SW480 (cell line): ENCODE measurements at places on chromosomes 1 and 21.

DNA sequence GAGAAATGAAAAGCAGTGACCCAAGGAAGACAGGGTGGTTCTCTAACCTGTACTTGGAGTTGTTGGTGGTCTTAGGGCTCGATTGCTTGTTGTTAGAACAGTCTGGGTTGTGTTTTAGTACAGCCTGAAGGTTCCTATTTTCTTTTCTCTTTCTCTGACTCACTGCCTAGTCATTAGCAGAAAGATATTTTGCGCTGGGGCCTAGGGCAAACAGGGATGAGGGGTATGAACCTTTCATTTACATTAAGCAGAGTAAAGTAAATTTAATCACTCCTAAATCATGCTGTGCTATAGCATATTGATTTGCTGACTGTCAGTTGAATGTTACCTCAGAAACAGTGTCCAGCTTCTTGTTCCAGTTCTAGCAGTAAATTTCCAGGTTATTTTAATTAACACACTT, 197.2 kb downstream of the RWDD3 start:
- DNase-seq, result no peak

GRCh38 chr21:21631961-21632360, 633.8 kb downstream of the NCAM2 start:
- DNase-seq, result peak; percentile 5

DNA sequence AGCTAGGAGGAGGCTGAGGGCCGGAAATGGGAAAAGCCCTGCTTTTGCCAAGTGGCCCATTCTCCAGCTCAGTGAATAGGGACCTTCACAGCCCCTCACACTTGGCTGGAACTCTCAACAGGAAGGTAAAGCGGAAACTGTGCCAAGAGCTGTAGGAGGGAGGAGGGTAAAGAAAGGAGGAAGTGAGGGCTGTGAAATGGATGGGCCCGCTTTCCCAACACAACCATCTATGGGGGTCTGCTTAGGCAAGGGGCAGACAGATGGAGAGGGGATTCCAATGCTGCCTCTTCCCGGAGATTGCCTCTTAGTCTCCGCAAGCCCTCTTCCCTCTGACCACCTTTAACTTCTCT, 5.2 kb downstream of the INKA2 start:
- DNase-seq, result no peak

- DNase-seq, result no peak
Observed at GRCh38 chr21:42427809-42428419, 24.2 kb downstream of the UBASH3A start.
